ENCODE measurements at places on chromosomes 5 and 9. TPM values are rescaled to one million over a fixed set of nuclear protein-coding genes. Genes with fewer than 3 reads are reported as not detected.

GRCh38 chr9:19376931-19377330, 3.1 kb downstream of the RPS6 start:
- no peaks in the 10 kb centered on the region for H3K27me3 ChIP-seq
- peaks cover 29% of the 10 kb centered on the region for H3K36me3 ChIP-seq
- no peak for DNase-seq
- H3K4me1 ChIP-seq: peaks cover 24% of the 10 kb centered on the region
- peak overlapping the region; percentile 84 for H3K27ac ChIP-seq

- H3K27me3 ChIP-seq: no peaks in the 10 kb centered on the region
- H3K4me3 ChIP-seq: no peak overlapping the region
- H3K36me3 ChIP-seq: peaks cover 47% of the 10 kb centered on the region
- no peak overlapping the region for H3K27ac ChIP-seq
Observed at GRCh38 chr9:33310748-33311147, 20.4 kb downstream of the NFX1 start.

SHC3 gene
- 0.02 TPM for total RNA-seq

DNA sequence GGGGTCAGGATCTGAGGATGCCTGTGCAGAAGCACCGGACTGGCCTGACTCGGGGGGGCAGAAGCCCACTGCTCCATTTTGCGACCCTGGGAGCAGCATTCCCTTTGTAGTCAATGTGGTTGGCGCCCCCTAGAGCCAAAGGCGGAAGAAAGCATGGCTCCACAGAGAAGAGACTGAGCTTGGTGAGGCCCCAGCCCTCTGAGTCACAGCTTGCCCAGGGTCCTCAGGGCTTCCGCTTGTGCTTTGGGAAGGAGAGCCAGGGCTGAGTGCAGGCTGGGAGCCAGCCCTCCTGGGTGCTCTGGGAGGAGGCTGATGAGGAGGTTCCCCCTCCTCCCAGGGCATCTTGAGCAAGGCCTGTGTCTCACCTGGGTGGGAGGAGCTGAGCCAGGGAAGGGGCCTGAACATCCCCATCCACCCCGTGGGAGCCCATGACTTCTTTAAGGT, 5.5 kb upstream of the AQP3 start:
- DNase-seq: no peak
- H3K27me3 ChIP-seq: no peaks in the 10 kb centered on the region
- peak overlapping the region; percentile 37 for H3K27ac ChIP-seq
- peaks cover 56% of the 10 kb centered on the region for H3K4me1 ChIP-seq

- H3K27ac ChIP-seq: no peak overlapping the region
- no peak for DNase-seq
- no peaks in the 10 kb centered on the region for H3K27me3 ChIP-seq
- no peak overlapping the region for H3K4me3 ChIP-seq
- H3K4me1 ChIP-seq: no peaks in the 10 kb centered on the region
Observed at GRCh38 chr5:26229848-26230247, 808.5 kb downstream of the CDH9 start.

HCN1 gene
- not detected for total RNA-seq

DOCK2 gene
- 202 TPM for total RNA-seq

GRCh38 chr5:80143491-80143890, 108.3 kb downstream of the THBS4 start:
- no peak overlapping the region for H3K4me3 ChIP-seq
- H3K36me3 ChIP-seq: peaks cover 27% of the 10 kb centered on the region
- peaks cover 26% of the 10 kb centered on the region for H3K4me1 ChIP-seq
- no peaks in the 10 kb centered on the region for H3K27me3 ChIP-seq
- H3K27ac ChIP-seq: peak overlapping the region; percentile 4

DDX4 gene
- total RNA-seq: not detected

BBLN gene
- 42.7 TPM for total RNA-seq

GRCh38 chr5:161378701-161379100, 167.8 kb downstream of the GABRB2 start:
- DNase-seq: no peak
- H3K36me3 ChIP-seq: no peaks in the 10 kb centered on the region
- no peak overlapping the region for H3K27ac ChIP-seq
- no peak overlapping the region for H3K4me3 ChIP-seq

All from naive thymus-derived CD4-positive, alpha-beta T cell (primary cell).